ENCODE measurements at places on chromosomes 5 and 9.

GRCh38 chr5:37319037-37319782, 51.7 kb downstream of the NUP155 start:
- no peak for DNase-seq

DNA sequence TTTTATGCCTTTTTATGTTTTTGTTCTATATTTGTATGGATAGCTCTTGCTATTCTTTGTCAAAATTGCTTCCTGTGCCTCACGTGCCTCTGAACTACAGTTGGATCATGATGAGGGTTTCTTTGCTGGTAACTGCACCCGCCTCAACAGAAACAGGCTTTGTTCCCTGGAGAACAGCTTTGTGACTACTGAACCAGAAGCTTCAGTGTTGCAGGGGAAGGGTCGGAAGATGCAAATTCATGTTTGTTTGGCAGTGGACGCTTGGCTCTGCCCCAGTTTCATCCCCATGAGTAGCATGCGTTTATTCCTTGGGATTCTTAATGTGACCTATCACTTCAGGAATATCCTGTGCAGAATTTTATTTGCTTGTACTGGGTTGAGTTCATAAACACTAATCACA, 959.1 kb upstream of the WWC1 start:
- DNase-seq: no peak

DNA sequence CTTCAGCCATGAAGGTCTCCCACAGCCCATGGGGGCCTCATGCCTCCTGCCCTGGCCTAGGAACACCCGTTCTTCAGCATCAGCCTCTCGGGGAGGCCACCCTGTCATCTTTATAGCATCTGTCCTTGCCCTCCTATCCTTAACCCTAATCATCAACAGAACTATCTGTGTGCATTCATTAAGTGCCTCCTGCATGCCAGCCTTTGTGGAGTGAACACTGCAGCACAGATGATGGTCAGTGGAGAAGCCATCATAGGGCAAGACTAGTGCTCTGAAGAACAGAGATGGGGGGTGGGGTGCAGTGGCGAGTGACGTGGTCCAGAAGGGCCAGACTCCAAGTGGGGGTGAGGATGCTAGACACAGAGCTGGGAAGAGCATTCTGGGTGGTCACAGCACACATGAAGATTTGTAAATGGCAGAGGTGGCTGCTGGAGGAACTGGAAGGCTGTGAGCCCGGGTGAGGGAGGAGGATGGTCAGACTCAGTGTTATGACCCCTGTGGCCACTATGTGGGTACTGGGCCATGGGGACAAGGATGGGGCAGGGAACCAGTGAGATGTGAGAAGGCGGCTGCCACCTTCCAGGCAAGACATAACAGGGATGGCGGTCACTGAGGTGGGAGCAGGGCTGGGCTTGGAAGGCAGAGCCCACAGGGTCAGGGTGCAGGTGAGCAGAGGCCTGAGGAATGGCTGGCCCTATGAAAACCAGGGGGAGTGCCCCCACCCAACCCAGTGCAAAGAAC, 3.6 kb upstream of the CARD19 start:
- peak; percentile 77 for DNase-seq

DNA sequence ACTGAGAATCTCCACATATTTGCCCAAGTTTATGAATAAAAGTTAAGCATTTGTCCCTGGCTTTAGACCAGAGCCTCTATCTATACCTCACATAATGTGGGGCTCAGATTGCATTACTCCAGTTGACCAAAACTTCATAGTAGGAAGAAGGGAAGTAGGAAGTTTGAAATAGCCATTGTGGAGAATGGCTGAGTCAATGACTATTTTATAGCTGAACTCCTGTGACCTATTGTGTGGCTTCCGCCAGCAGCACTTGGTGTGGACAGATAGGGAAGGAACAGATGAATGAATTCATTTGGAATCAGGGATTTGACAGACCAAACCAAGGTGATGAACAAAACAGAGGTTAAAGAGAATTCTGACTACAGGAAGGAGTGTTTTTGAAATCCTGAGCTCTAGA, 92.9 kb upstream of the LPAR1 start:
- no peak for DNase-seq

- DNase-seq: no peak
Observed at GRCh38 chr9:99433555-99433954, 211.5 kb downstream of the SEC61B start.

- DNase-seq: no peak
Observed at GRCh38 chr9:97710356-97711222, 13.4 kb upstream of the XPA start.

GRCh38 chr5:14504332-14504727, 77.3 kb upstream of the OTULINL start:
- DNase-seq: no peak

DNA sequence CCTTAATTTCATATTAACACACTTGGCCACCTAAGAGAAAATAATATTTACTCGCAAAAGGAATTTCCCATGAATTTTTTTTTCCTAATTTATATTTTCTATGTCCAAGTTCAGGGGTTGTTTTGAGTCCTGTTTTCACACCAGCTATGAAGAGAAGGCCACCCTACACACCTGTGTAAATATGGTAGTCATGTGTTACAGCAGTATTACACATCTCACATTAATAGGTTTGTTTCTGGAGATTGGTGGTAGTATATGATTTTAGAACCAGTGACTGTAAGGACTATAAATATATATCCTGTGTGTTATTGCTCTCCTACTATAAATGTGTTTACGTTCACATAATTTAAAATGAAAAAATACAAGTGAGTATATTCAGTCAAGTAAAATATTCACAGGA, 147.5 kb downstream of the PAM start:
- no peak for DNase-seq

DNA sequence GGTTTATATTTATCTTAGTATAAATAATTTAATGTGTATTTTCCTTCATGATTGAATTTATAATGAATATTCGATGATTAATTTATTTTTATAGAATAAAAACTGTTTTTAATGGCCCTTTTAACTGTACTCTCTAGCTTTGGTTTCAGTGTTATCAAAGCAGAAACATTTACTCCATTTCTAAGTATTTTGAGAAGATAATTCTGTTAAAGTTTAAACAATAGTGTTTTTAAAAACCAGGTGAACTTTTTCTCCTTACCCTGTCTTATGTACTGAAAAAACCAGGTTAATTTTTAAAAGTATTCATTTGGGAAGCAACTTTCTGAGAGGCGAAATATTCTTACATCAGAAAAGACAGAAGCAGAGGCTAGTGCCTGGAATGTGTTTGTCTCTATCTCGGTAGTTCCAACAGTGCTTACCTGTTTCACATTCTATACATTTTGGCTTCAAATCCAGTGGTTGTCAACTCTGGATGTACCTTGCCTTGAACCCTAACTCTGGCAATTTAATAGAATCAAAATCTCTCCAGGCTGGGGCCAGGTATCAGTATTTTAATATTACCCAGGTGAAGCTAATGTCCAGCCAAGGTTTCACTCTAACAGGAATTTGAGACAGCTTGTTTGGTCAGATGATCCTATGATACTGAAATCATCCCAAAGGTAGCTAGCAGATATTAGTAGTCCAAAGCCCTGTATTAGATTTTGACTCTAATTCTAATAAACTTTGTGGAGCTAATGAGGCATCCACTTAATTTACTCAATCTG, 434.4 kb downstream of the PDE4D start:
- no peak for DNase-seq

DNA sequence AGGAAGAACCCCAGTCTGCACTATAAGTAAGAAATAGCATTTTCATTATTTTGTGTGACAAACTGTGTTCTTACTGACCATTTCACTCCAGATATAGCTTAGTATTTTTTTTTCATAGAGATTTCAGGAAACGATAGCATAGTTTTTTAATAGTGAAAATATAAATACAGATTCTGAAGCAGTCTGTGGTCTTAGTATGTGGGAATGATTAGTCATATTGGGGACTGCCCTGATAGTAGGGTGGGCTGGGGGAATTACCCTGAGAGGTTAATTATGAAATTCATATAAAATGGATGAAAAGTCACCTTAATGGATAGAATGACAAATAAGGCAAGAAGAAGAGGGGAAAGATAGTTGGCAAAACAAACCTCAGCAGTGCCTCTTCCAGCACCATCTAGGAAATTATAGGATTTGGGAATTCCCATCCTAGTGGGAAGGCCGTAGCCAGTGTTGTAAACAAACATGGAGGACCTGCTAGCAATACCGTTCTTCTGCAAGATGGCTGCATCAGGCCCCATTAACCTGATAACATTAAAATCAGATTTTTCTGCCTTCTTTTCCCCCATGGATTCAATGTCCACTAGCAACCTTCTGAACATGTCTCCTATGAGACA, 23.7 kb upstream of the NR3C1 start:
- no peak for DNase-seq

DNA sequence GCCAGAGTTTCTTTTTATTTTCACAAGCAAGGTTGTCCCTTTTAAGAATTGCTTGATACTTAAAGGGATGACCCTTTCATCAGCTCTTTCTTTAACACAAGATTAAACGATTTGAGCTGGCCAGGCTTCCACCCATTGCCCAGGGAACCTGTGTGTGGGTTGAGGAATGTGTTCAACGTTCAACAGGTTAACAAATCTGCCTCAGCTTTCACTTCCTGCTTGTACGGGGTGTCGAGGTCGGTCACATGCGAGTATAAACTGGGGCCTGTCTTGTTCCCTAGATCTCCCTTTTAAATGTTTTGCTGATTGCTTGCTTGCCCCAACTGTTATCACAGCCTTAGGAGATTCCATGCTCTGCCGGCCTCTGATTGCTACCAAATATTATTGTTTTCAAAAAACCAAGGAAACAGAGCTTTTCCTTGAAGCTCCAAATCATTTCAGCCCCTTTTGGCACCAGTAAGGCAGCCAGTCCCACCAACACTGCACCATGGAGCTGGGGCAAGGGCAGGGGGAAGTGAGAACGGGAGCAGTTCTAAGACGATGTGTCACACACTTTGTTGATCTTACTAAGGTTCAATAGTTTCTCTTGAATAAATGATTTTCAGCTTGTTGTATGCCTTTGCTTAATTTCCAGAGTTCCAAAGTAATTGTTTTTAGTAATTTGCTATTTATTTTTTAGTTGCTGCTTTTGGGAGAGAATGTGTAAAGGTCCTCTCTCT, 10.7 kb upstream of the CLK4 start:
- DNase-seq: no peak

- no peak for DNase-seq
Observed at GRCh38 chr9:91580136-91580535, 156.5 kb upstream of the NFIL3 start.

DNA sequence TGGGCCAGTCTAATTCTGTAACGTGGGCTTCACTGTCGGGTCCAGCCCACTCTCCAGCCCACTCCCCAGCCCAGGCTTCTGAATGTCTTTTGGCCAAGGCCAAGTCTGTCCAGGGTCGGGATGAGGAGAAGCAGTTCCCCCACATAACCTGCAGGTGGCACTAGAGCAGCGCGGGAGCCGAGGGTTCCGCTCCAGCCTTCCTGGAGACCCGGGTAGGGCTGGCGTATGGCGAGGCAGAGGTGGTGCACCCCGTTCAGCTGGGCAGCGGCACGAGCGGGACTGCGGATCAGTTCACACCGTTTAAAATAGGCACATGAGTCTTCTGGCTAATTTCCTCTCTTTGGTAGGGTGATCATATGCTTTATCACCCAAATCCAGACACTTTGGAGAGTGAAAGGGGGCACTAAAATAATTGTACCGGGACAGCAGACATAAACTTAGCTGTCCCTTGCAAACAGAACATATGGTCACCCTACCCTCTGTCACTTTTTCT, 185.9 kb downstream of the MSX2 start:
- peak; percentile 82 for DNase-seq

DNA sequence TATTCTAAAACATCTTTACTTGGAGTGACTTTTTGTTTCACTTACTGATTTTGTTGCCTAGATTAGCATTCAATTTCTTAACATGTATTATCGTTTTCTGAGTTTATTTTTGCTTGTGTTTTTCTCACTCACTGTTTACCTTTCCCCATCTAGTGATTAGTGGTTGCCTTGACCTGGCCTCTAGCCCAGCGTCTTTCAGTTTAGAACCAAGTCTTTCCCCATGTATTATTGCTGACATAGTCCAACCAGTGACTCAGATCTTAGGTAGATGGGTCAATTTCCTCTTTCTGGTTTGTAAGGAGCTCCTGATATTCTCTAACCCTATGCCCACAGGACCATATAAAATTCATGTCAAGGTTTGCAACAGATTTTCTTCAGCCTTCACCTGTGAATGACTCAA, 135.5 kb downstream of the PRR16 start:
- DNase-seq: no peak

- DNase-seq: no peak
Observed at GRCh38 chr9:133452562-133452961, 7.2 kb upstream of the CACFD1 start.

GRCh38 chr9:105187781-105188180, 56.7 kb upstream of the SLC44A1 start:
- DNase-seq: no peak

DNA sequence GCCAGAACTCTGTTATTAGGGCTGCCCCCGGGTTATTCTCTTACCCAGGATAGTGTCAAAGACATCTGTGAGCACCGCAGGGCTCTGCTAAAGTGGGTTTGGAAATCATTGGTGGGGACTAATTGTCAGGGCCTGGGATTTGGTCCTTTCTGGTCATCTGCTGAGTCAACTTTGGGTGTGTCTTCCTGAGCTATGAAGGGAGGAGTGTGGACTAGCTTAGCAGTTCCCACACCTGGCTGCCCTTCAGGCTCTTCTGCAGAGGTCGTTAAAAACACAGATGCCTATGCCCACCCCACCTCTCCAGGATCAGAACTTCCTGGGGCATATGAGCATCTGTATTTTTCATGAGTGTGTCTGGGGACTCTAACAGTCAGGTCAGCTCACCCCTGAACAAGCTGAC, 352.2 kb downstream of the SLIT3 start:
- no peak for DNase-seq

DNA sequence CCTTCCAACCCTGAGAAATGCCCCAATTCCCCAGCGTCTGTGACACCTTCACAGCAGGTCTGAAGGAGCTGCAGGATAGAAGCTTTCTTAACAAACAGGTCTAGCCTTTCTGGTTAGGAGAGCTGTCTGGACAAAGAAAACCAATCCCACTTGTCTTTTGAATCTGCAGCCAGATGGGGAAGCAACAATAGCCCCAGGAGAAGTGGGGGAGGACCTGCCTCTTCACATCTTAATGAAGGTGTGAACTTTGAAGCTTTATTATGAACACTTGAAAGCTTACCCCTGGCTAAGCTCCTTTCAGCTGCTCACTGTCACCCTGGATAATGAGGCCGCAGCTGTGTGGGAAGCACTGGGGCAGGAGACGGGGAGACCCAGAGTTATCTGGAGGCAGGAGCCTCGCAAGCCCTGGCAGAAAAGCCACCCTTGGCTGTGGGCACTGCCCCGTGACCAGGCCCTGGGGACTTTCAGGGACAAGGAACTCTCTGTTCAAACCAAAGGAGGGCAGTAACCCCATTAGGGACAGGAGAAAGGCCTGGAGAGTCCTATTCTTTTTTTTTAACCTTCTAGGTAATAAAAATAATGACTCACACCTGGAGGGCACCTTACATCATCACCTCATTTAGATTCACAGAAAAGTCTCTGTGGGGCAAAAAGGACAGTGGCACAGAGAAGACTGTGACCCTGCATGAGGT, 151.8 kb upstream of the RAD23B start:
- no peak for DNase-seq

GRCh38 chr9:73782166-73782565, 630.5 kb downstream of the ANXA1 start:
- DNase-seq: no peak

GRCh38 chr5:172229904-172230303, 35.9 kb downstream of the EFCAB9 start:
- DNase-seq: no peak

All from spleen (tissue), 13 donors.